ENCODE measurements at places on chromosomes 5 and 9. TPM values are rescaled to one million over a fixed set of nuclear protein-coding genes. Genes with fewer than 3 reads are reported as not detected.

DAPK1 gene
- not detected for total RNA-seq

EFNA5 gene
- 0.98 TPM for total RNA-seq

PCDHA9 gene
- not detected for total RNA-seq

CAMK2A gene
- 0.31 TPM for total RNA-seq

CDKN2B gene
- total RNA-seq, result 2.6 TPM

Data from G401 (cell line).